ENCODE measurements at places on chromosomes 3 and 15. TPM values are rescaled to one million over a fixed set of nuclear protein-coding genes. Genes with fewer than 3 reads are reported as not detected.

GRCh38 chr15:74844319-74845207, 1.6 kb upstream of the ULK3 start:
- DNase-seq: no peak

The VGLL3 gene
- total RNA-seq: not detected

The PIERCE2 gene
- total RNA-seq: not detected

The LARP6 gene
- total RNA-seq: not detected

The SENP8 gene
- total RNA-seq: 0.27 TPM

The CCR8 gene
- not detected for total RNA-seq

DNA sequence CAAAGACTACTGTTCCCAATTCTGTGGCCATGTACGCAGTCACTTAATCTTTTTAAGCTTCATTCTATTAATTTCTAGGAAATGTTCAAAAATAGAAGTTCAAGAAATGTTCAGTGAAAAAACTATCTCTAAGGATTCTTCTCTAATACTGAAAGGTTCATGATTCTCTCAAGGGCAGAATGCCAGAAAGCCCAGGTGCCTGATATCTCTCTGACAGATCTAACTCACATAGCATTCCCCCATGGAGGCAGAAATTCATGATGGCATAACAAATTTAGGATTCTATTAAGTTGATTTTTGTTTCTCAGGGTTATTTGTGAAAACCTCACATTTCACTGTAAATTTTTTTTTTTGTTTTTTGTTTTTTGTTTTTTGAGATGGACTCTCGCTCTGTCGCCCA, 17.5 kb downstream of the CHRM5 start:
- no peak for DNase-seq

The ROPN1B gene
- total RNA-seq: not detected

DNA sequence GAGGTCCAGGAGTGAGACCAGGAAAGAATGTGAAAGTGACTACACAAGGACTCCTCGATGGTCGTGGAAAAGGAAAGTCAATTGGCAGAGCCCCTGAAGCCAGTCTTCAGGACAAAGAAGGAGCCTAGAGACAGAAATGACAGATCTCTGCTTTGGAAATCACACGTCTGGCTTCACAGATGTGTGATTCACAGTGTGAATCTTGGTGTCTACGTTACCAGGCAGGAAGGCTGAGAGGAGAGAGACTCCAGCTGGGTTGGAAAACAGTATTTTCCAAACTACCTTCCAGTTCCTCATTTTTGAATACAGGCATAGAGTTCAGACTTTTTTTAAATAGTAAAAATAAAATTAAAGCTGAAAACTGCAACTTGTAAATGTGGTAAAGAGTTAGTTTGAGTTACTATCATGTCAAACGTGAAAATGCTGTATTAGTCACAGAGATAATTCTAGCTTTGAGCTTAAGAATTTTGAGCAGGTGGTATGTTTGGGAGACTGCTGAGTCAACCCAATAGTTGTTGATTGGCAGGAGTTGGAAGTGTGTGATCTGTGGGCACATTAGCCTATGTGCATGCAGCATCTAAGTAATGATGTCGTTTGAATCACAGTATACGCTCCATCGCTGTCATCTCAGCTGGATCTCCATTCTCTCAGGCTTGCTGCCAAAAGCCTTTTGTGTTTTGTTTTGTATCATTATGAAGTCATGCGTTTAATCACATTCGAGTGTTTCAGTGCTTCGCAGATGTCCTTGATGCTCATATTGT, 6.0 kb downstream of the CCR2 start:
- DNase-seq: peak; percentile 38

DNA sequence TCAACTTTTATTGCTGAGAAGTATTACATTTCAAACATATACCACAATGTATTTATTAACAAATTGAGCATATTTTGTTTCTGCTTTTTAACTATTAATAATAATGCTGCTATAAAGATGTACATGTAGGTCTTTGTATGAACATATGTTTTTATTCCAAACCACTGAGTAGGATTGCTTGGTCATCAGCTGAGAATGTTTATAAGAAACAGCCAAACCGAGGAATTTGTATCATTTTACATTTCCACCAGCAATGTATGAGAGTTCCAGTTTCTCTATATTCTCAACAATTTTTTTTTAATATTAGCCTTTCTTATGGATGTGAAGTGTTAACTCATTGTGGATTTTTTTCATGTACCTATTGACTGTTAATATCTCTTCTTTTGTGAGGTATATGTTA, 119.5 kb upstream of the MDFIC2 start:
- DNase-seq: no peak

GRCh38 chr15:65769482-65769881, 22.6 kb downstream of the DENND4A start:
- no peak for DNase-seq

DNA sequence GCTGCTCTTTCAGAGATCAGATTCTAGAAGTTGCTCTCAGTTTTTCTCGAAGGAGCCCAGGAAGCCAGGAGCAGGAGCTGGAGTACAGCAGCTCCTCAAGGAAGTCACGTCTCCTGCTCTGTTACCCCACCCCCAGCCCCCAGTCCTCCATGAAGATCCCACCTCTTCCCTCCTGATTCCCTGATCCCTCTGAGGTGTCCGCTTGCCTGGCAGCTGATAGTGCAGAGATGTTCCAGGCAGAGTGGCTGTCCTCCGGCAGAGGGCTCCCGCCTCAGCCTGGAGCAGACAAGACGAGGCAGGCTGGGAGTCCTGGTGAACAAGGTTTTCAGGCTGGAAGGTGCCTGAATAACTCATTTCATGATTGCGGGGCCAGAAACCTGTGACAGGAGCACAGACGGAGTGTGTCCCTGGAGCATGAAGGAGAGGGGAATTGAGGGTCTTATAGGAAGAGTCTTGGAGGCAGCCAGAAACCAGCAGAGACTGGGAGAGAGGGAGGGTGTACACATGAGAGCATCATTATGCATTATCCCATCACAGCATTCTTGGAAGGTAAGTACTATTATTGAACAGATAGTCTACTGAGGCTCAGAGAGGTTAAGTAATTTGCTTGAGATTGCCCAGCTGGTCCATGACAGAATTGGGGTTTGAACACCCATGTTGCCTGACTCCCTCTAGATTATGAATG, 1.2 kb downstream of the HRH1 start:
- no peak for DNase-seq

The ITPKA gene
- total RNA-seq: not detected

GRCh38 chr3:175554801-175555200, 695.7 kb downstream of the NAALADL2 start:
- DNase-seq: no peak

DNA sequence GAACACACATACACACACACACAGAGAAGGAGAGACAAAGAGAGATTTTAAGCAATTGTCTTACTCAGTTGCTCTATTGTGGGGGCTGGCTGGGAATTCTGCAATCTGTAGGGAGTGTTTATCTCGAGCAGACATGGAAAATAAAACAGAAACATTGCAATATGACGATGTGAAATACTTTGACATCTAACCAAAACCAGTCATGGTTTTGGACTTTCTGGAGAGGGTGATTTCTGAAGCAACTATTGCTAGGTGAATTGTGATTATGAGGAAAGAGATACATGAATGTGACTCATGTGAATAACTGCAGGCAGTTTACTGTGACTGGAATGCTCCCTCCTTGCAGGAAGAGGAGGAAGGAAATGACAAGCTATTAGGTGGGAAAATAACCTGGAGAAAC, 12.3 kb upstream of the PHLDB2 start:
- DNase-seq: no peak

DNA sequence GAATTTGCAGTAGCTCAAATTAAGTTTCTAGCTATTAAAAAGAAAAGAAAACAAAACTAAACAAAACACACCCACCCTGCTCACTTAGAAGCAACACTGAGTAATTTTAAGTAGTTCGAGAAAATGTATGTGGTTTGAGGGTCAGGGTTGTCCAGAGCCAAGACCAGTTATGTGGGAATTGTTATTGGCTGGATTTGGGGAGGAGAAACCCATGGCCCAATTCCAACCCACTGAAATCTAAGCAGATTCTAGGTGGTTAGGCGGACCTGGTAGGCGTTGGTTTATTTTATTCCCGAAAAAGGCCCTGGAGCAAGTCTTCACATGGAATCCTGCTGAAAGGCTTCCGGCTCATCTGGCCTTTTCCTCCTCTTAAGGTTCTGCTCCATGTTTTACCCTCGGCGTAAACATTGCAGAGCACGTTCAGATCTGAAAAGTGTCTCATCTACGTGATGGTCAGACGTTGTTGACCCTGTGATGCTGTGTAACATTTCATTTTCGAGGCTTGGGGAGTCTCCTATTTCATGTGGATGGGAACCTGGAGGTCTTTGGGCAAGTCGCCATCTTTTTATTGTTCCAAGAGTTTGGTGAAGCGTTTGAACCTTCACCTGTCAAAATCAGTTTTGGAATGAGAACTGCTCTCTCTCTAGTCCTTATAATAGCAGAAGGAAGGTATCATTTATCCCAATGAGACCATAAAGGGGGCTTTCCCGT, 64.0 kb downstream of the FLNB start:
- no peak for DNase-seq

The MYZAP gene
- not detected for total RNA-seq

DNA sequence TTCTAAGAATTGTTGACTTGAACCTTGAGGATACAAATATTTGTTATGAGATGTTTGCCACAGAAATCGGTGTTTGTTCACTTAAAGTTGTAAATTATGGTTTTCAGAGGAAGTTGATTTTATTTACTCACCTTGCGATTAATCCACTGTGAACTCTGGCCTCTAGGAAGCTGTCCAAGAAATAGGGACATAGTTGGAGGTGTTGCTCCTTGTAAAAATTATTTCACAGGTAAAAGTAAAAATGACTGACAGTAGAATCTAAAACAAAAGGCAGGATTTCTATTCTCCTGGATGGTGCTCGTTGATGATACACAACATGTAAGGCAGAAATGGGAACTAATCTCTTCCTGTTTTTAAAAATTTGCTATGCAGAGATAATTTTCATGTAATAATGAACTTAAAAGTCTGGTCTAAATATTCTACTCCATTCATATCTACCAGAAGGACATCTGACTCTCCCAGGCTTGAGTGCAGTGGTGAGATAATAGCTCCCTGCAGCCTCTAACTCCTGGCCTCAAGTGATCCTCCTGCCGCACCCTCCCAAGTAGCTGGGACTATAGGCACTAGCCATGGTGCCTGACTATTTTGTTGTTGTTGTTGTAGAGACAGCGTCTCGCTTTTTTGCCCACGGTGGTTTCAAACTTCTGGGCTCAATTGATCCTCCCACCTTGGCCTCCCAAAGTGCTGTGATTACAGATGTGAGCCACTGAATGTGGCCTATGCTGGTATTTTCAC, 17.1 kb upstream of the LZTFL1 start:
- no peak for DNase-seq

- no peak for DNase-seq
These were observed 56.4 kb upstream of the ETV5 start for GRCh38 chr3:186165331-186165730.

GRCh38 chr3:102193255-102193654, 241.6 kb upstream of the ZPLD1 start:
- DNase-seq: no peak

- DNase-seq: no peak
These were observed 149.6 kb downstream of the OPA1 start for GRCh38 chr3:193742628-193743027.

GRCh38 chr3:118544458-118544857, 490.2 kb downstream of the IGSF11 start:
- no peak for DNase-seq

DNA sequence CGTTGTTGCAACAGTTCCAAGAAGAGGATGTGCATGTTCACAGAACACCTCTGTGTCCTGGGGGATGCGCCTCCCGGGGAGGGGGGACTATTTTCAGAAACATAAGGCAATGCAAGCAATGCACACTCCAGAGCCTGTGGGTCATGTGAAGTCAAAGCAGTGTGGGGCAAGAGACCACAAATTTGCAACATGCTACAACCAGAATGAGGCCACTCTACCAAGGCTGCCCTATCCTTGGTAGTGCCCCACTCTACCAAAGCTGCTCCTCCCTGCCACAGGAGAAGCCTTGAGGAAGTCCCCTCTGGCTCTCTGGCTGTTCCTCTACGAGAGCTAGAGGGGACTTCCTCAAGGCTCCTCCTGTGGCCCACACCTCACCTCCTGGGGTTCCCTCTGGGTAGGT, 8.4 kb upstream of the NR2C2 start:
- no peak for DNase-seq

DNA sequence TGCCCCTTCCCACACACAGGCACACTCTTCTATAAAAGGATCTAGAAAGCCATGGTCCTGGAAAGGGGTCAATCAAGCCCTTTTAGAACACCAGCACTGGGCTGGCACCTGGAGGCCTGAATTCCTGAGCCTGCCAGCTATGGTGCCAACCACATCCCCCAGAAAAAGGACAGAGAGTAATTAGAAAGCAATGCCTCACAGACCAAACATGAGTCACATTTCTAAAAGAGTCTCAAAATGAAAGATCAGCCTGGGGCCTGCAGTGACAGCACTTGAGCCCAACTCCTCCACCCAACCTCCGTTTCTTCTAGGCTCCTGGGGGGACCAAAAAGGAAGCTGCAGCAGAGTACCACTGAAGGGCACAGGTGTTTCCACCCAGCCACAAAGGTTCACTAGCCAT, 14.1 kb downstream of the MYLK start:
- DNase-seq: no peak

DNA sequence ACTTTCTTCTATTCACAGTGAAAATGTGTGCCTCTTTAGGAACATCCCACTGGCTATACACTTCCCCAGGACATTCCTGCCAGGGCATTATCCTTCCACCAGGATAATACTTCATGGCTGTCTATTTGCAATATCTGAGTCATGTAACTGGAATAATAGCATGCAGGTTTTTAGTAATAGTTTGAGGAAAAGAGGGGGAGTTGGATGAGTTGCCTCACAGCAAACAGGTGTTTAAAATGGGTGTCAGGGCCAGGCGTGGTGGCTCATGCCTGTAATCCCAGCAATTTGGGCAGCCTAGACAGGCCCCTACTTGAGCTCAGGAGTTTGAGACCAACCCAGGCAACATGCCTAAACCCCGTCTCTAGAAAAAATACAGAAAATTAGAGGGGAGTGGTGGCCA, 585.9 kb downstream of the DIPK2A start:
- no peak for DNase-seq

The ALS2CL gene
- 0.07 TPM for total RNA-seq

- no peak for DNase-seq
These were observed 1.4 kb downstream of the DLG1 start for GRCh38 chr3:197297002-197297401.

DNA sequence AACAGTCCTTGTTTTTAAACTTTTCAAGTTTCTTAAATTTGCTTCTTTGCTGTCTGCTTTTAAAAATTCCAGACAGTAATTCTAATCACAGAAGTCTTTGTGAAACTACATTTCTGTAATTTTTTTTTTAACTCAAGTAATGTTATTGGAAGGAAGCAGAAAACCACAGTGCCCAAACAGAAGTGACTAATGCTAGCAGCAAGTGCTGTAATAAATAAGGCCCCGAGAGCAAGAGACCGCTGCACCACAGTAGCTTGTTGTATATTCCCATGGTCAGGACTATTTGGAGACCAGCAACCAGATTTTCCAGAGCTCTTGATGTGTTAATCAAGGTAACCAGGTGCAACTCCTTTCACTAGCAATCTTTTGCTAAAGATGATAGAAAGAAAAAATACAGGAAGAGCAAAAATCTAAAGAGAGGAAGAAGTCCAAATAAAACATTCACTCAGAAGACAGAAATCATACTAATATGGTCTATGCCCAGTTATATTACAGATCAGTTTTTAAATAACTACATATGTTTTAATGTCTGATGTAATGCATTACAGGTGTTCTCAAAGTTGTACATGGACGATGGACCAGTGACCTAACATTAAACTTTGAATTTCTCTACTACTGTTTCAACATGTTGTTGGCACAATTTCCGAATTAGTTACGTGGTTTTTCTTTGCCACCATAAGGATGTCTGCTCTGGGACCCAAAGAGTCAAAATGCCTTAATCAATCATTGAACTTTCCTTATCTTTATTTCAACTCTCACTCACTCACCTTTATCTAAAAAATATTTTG, 36.4 kb downstream of the WWTR1 start:
- DNase-seq: no peak
